ENCODE measurements at places on chromosomes 12 and 14. TPM values are rescaled to one million over a fixed set of nuclear protein-coding genes. Genes with fewer than 3 reads are reported as not detected.

- no peak for DNase-seq
Observed at GRCh38 chr12:120175062-120175461, 19.5 kb downstream of the GCN1 start.

GRCh38 chr14:65117769-65118745, 15.7 kb upstream of the MAX start:
- no peak for DNase-seq

GRCh38 chr14:50796390-50796789, 34.6 kb downstream of the NIN start:
- no peak for DNase-seq

The SMOC1 gene
- 0.97 TPM for total RNA-seq
